ENCODE measurements at places on chromosomes 5 and 9.

GRCh38 chr9:133677126-133678010 is 41.2 kb downstream of the DBH start:
- DNase-seq, result no peak

DNA sequence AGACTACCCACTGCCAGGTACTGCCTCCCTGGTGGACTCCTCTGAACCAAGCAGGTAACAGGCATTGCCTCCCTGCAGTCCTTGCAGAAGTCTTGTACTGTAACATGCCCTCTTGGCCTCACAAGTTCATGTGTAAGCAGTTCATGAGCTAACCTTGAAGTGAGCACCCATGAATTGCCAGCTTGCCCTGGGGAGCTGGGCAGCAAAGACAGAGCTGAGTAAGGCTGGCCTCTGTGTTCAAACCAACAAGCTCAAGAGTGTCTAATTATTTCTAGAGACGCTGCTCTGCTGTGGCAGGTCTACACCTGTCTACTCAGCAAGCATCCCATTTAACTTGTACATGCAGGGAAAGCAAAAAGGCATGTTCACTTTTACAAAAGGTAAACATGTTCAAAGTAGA is 113.5 kb downstream of the FEM1C start:
- no peak for DNase-seq

- no peak for DNase-seq
These were observed 304.6 kb downstream of the SLCO4C1 start for GRCh38 chr5:101991486-101991885.

GRCh38 chr5:107935645-107936044 is 264.9 kb upstream of the EFNA5 start:
- no peak for DNase-seq

Data from NCI-H460 (cell line).